CD4-positive, alpha-beta memory T cell (primary cell): ENCODE measurements at places on chromosomes 2 and 18. TPM values are rescaled to one million over a fixed set of nuclear protein-coding genes. Genes with fewer than 3 reads are reported as not detected.

Gene ST8SIA3
- total RNA-seq, result not detected

Gene TSGA10
- 22.6 TPM for total RNA-seq

Gene CRIM1
- total RNA-seq, result 12.0 TPM

Gene TMEM178A
- not detected for total RNA-seq

Gene SNED1
- 90.1 TPM for total RNA-seq

Gene ESCO1
- 32.3 TPM for total RNA-seq

Gene CABYR
- 2.2 TPM for total RNA-seq

Gene CHST10
- 1.4 TPM for total RNA-seq

Gene ASXL3
- total RNA-seq, result not detected

Gene D2HGDH
- total RNA-seq, result 53.9 TPM

Gene DNAH7
- not detected for total RNA-seq

Gene PDE11A
- total RNA-seq, result not detected

Gene C2orf15
- 3.2 TPM for total RNA-seq

Gene ZNF407
- total RNA-seq, result 26.9 TPM

Gene NR4A2
- total RNA-seq, result 2.1 TPM

Gene CNTNAP5
- not detected for total RNA-seq

Gene RUFY4
- 0.30 TPM for total RNA-seq

Gene ARHGEF4
- 2.5 TPM for total RNA-seq

Gene DPYSL5
- total RNA-seq, result not detected

Gene XDH
- not detected for total RNA-seq

Gene UGT1A4
- not detected for total RNA-seq

Gene COL4A4
- 0.03 TPM for total RNA-seq

Gene CHRNG
- not detected for total RNA-seq

Gene GKN1
- total RNA-seq, result not detected

Gene RNU2-63P
- total RNA-seq, result 4.3 TPM

Gene NTSR2
- not detected for total RNA-seq

Gene RABL2A
- total RNA-seq, result 47.3 TPM

Gene TPO
- total RNA-seq, result not detected

Gene DYSF
- 0.49 TPM for total RNA-seq

Gene TUBA4B
- total RNA-seq, result not detected

Gene EDAR
- total RNA-seq, result 6.3 TPM

Gene GRHL1
- total RNA-seq, result 0.33 TPM

Gene MROH2A
- not detected for total RNA-seq
